Neuronal stem cell (in vitro differentiated cells): ENCODE measurements at places on chromosomes 16 and 17.
A peak's percentile ranks its signal among the peaks of the same experiment; 100 is the strongest.

DNA sequence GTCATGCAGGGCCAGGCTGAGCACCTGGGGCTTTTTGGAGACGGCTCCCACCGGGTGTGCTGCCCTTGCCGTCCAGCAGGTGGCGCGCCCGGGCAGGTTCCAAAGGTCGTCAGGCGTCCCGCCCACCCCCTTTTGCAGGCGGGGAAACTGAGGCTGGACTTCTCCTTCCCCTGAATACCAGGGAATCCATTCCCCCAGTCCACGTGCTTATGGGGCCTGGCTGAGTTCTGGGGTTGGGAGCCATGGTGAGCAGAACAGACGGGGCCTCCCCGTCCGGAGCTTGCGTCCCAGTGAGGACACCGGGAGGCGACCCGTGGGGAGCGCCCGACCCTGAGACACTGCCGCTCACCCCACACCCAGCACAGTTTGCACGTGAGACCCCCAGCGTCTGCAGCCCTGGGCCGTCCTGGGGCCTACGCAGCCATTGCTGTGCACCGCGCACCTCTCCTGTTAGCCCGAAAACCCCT, 51.8 kb upstream of the JPH3 start:
- peak; percentile 33 for DNase-seq

GRCh38 chr16:24149102-24149501, 107.0 kb upstream of the CACNG3 start:
- DNase-seq = no peak

GRCh38 chr17:58504826-58505351, 9.5 kb downstream of the MTMR4 start:
- no peak for DNase-seq

- DNase-seq = no peak
Measured at GRCh38 chr16:85474621-85475217, 138.4 kb upstream of the GSE1 start.

GRCh38 chr16:84959784-84960417, 51.4 kb downstream of the ZDHHC7 start:
- DNase-seq = no peak

DNA sequence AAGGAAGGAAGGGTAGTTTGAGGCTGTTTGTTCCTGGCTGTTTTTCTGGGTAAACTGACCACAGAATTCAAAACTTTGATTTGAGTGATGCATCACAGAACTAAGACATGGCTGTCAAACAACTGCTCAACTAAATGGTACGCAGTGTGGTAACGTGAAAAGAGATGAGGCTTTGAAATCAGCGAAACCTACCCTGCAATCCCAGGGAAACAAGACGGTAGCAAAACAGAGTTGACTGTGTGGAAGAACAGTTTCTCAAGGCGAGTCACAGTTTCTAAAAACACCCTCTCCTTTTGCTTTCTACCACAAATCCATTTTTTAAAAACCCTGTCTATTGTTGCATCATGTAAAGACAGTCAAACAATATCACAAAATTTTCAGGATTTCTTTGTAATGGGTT, 156.0 kb upstream of the MAF start:
- no peak for DNase-seq

- DNase-seq = no peak
Measured at GRCh38 chr17:72622661-72623433, 469.6 kb downstream of the SLC39A11 start.

DNA sequence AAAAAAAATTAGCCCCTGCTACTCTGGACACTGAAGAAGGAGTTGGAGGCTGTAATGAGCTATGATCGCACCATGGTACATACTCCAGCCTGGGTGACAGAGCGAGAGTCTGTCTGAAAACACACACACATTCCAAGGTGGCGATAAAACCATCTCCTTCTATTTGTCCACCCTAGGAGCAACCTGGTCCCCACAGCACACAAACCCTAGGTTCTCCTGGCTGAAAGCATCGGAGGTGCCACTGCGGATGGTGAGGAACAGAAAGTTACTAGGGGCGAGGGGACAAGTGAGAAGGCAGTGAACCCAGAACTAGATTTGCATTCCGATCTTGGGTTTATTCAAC, 1.4 kb upstream of the ECI1 start:
- DNase-seq = no peak

DNA sequence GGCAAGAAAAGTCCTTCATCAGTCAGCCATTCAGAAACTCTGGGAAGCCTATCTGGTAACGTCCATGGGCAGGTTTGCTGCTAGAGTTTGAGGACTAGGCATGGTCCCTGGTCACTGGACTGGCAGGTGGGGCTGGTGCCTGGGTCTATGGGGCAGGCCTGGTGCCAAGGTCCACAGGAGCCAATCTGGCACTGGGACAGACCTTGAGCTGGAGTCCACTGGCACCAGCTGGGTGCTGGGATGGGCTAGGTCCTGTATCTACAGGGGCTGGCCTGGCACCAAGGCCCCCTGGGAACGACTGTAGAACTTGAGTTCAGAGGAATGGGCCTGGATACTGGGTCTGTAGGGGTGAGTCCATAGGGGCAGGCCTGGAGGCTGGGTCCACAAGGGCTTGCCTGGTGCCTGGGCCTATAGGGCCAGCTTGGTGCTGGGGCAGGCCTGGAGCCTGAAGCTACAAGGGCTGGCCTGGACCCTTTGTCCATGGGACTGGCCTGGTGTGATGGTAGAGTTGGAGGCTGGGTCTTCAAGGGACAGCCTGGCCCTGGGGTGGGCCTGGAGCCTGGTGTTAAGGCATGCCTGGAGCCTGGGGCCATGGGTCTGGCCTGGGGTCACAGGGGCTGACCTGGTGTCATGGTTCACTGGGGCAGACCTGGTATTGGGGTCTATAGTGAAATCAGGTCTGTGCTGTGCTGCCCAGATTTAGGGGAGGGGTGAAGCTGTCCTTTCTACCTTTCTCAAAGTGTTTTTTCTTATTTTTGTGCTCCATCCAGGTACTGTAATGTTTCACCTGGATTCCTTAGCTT, 30.5 kb upstream of the NKD1 start:
- no peak for DNase-seq

DNA sequence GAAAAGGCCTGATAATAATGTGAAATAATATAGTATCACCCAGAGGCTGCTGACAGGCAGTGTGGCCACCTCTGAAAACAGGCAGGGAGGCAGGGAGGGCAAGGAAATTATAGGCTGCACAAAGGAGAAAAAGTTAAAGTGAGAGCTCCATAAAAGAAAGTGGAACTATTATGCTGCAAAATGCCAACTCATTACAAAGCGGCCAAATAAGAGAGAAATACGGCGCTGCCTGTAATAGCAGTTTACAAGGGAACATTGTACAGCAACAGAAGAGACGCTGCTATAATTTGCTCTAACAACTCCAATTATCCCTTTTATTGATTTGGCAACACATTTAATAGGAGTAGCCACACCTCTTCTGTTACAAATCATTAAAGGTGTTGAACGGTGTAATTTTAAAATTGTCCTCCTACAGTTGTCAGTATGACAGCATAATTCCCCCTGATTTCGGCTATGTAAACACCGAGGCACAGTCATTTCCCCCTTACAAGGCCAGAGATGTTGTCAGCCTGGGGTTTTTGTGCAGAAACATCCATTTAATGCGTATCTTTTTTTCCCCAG, 120.3 kb downstream of the MRM1 start:
- DNase-seq = no peak

DNA sequence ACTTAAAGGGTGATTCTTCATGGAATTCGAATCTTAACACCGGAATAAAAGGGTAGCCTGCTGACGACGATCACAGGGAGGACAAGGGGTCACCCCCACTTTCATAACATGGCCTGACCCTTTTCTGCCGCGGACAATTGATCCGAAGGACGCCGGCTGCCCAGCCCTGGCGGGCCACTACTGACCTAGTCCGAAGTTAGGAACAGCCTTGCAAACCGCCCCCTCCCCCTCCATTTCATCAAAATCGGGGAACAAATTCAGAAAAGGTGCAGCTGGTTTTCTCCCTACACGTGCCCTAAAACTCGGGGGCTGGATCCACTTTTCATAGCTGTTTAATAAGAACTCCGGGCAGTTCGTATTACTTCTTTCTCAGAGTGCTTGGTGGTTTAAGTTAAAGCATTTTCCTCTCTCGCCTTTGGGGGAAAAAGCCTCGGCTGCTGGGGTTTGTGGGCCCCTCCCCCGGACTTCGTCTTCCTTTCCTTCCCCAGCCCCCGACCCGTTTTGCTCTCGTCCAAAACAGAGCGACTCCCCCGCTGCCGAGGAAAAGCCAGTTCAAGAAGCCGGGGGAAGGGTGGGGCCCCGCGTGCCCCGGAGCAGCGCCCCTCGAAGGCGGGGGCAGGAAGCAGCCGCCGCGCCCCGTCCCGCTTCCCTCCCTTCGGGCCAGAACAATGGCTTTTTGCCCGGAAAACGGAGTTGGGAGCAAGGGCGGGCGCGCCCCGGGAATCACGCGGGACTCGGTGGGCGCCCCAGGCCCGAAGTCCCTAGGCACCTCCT, 641 bp upstream of the CBX2 start:
- DNase-seq = peak; percentile 77

GRCh38 chr17:77451245-77451893, 310.6 kb downstream of the SEC14L1 start:
- DNase-seq = peak; percentile 92

DNA sequence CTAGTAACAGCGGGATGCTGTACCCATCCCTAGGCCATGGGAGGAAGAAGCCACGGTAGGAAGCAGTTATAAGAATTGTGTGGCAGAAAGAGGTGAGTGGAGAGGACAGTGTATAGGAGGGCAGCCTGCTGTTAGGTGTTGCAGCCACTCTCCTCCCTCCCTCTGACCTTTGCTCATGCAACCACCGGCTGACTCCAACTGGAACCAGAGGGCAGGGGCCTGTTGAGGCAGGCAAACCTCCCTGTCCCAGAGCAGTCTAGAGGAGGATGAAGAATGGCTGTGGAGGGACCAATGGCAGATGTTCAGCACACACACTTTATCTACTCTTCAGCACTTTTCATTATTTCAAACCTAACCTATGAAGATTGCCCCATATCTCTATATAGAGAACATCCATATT, 2.2 kb downstream of the TXNL4B start:
- no peak for DNase-seq

GRCh38 chr17:73686126-73686525, 41.9 kb upstream of the SDK2 start:
- no peak for DNase-seq

GRCh38 chr16:84327926-84328505, 33.3 kb downstream of the WFDC1 start:
- no peak for DNase-seq

- no peak for DNase-seq
Measured at GRCh38 chr16:27650073-27650701, 100.2 kb downstream of the KATNIP start.

DNA sequence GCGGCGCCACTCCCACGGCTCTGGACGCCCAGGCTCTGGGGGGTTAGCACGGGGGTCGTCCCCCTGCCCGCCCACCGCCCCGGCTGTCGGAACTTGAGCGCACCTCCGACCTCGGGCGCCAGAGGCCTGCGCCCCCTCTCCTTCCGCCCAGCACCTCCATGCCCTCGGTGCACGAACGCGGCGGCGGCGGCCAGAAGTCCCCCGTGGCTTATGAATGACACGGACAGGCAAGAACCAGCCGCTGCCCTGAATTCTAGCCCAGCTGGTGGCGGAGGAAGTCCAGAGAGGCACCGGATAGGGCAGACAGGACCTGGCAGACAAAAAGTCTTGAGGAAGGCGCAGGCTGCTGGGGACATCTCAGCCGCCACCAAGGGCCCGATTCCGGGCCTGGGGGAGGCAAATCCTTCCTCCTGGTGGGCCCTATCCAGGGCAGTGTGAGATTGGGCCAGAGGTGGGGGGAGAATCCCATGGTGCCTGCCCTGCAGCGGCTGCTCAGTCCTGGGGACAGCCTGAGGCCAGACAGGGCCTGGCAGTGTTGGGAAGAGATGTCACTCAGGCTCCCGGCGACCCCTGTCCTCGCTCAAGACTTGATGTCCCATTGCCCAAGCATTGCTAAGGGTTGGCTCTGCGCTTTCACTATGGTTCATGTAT, 897 bp upstream of the CYGB start:
- no peak for DNase-seq

- no peak for DNase-seq
Measured at GRCh38 chr17:71995590-71995989, 125.2 kb upstream of the SOX9 start.

- DNase-seq = no peak
Measured at GRCh38 chr16:48203974-48204824, 39.9 kb upstream of the LONP2 start.

DNA sequence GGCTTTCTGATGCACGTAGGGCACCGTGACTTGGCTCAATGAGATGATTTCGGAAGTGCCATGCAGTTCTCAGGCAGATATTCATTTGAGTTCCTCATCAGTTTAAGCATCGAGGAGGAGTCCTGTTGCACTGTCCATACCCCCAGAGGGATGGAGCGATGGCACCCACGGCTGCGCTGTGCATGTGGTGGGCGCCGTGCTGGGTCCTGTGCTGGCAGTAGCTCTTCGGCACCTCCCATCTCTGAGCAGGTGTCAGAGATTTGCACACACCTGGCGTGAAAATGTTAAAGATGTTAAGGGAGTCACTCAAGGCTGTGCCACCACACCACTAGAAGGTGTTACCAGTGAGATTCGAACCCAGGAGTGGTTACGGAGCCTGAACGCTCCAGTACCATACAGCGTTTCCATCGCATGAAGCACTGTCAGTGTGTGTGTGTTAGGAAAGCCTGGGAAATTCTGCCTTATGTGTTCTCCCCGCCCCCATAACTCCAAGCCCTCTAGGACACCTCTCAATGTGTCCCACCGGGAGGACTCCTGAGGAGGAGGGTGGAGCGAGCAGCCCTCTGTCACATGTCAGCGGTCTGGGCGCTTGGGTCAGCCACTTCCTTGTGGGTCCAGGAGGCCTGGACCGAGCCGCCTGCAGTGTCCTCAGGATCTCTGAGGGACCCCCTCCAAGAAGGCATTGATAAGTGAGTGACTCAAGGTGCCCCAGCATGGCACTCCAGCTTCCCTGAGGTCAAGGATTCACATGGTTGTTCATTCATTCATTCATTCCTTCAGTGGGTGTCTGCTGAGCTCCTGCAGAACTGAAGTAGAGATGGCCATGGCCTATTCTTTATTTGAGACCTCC, 3.8 kb downstream of the MRC2 start:
- DNase-seq = no peak

GRCh38 chr17:5843366-5844026, 226.7 kb upstream of the WSCD1 start:
- no peak for DNase-seq

DNA sequence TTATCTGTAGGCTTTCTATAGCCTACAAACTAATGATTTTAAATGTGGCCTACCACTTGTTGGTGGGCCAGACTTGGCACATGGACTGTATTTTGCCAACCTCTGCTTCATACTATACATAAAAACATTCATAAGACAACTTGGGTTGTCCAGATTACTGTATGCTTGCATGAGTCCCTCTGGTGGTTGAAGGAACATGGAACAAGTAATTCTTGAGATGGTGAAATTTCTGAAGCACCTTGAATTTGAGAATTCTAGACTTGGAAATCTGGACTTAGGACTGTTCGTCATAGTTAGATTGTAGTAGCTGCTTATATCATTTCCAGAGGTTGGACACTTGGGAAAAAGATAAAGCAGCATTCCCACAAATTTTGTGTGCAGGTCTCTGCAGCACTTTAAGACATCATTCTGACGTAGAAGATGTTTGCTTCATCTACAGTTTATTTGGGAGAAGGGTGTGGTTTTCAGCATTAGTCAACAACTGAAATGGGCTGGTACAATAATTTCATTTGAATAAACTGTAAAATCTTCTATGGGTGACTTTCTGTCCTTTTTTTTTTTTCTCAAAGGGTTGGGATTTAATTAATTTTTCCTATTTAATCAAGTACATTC, 31.2 kb downstream of the NFATC3 start:
- no peak for DNase-seq

- no peak for DNase-seq
Measured at GRCh38 chr17:53627511-53627910, 195.2 kb upstream of the KIF2B start.
